ENCODE measurements at places on chromosomes 1 and 21.

GRCh38 chr1:44619261-44619900 is 54.9 kb downstream of the TMEM53 start:
- no peak for DNase-seq

DNA sequence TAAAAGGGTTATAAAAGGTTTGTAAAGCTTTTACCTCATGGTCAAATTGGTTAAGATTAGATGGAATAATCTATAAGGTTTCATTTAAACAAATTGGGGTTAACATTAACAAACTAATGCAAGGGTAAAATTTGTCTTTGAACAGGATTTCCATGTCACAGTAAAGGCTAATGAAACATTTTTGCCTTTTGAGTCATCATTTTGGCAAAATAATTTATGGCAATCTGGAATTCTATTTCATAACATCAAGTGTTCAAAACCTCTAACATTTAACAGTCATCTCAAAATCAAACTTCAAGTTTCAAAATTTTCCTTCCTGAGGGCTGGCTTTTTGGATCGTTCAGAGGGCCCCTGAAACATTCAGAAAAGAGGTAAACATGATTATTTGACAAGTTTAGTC is 6.6 kb upstream of the CD46 start:
- DNase-seq = no peak

DNA sequence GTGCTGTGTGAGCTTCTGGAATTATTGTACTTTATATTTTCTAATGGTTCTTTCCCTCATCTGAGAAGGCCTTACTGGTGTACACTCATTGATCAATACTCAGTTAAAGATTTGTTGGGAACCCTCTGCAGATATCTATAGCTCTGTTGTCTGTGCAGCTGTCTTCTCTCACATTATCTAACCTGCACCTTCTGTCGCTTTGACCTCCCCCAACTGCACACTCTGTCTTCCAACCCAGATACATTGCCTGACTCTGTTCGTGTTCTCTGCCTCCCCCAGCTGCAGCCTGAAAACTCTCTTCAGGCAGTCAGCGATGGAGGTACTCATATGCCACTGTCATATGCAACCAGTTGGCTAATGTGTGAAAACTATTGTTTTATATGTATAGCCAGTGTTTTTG is 334.3 kb downstream of the NCAM2 start:
- DNase-seq = no peak

DNA sequence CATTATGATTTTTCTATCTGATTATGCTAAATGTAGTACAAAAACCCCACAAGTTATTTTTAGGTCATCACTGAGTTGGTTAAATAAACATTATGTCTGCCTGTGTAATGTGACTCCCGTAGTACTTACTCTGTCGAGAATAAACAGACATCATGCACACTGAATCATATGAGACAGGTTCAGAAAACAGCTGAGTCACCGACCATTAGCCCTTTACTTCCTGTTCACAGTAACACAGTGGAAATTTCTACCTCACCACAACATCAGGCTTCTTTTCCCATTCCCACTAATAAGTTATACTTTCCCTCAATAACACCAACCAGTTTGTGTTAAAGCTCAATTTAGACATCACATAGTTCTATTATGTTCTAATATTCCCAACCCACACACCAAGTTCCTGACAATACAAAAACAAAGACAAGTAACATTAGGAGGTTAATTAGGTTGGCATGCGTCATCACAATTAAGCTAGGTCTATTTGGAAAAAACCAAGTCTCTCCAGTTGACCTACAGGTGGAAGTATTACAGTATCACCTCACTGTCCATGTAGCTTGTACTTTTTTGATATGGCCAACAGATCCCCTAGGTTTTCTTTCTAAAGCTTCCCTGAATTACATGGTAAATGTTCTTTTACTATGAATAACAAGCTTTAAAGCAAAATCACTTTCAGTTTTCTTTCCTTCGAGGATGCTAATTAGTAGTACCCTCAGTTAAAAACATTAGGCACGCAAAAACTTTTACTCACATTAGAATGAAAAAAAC is 154.2 kb downstream of the EIF4G3 start:
- DNase-seq = peak; percentile 19

- no peak for DNase-seq
These were observed 36.8 kb downstream of the CDC7 start for GRCh38 chr1:91537281-91537986.

GRCh38 chr1:47703156-47703825 is 265.4 kb downstream of the FOXD2 start:
- DNase-seq = no peak

- no peak for DNase-seq
These were observed 47.9 kb downstream of the SERBP1 start for GRCh38 chr1:67382292-67382691.

GRCh38 chr1:64864018-64864940 is 102.1 kb downstream of the JAK1 start:
- DNase-seq = peak; percentile 60

GRCh38 chr1:50423670-50424000 is 392 bp upstream of the DMRTA2 start:
- peak; percentile 39 for DNase-seq

- DNase-seq = peak; percentile 51
These were observed 546 bp downstream of the KIF21B start for GRCh38 chr1:201022820-201023516.

Data from stimulated activated naive CD8-positive, alpha-beta T cell treated with anti-CD3 and anti-CD28 coated beads, Interleukin-15, Interleukin-2, amounts not matched to agents 100 U/mL and 50 U/mL, for 24 hours (primary cell).